H7 (cell line): ENCODE measurements at places on chromosomes 11 and 22. TPM values are rescaled to one million over a fixed set of nuclear protein-coding genes. Genes with fewer than 3 reads are reported as not detected.

Gene TESMIN
- total RNA-seq = 63.7 and 91.0 TPM in 2 replicates

Gene TSGA10IP
- 1.7 and 4.1 TPM in 2 replicates for total RNA-seq

Gene TEX12
- total RNA-seq = 0.21 TPM in 1 of 2 replicates, not detected in the other

Gene TSPAN18
- 25.7 and 27.7 TPM in 2 replicates for total RNA-seq

Gene DRICH1
- total RNA-seq = not detected in 2 replicates

Gene TRIM29
- 0.17 TPM in 1 of 2 replicates, not detected in the other for total RNA-seq

Gene KRTAP5-11
- total RNA-seq = 0.92 TPM in 1 of 2 replicates, not detected in the other

Gene OPCML
- 0.21 and 0.26 TPM in 2 replicates for total RNA-seq

Gene APOBEC3H
- 0.52 TPM in 1 of 2 replicates, not detected in the other for total RNA-seq

Gene SCN3B
- total RNA-seq = 0.14 and 0.18 TPM in 2 replicates

Gene NAALADL1
- 1.4 and 2.4 TPM in 2 replicates for total RNA-seq

Gene ISX
- total RNA-seq = not detected in 2 replicates

Gene NXPE4
- total RNA-seq = not detected in 2 replicates

Gene APOL5
- total RNA-seq = not detected in 2 replicates

Gene RAB38
- 17.0 and 20.4 TPM in 2 replicates for total RNA-seq

Gene RFPL1
- 0.42 TPM in 1 of 2 replicates, not detected in the other for total RNA-seq

Gene AASDHPPT
- total RNA-seq = 69.0 and 76.7 TPM in 2 replicates

Gene MIOX
- not detected in 2 replicates for total RNA-seq

Gene OR4C11
- not detected in 2 replicates for total RNA-seq

DNA sequence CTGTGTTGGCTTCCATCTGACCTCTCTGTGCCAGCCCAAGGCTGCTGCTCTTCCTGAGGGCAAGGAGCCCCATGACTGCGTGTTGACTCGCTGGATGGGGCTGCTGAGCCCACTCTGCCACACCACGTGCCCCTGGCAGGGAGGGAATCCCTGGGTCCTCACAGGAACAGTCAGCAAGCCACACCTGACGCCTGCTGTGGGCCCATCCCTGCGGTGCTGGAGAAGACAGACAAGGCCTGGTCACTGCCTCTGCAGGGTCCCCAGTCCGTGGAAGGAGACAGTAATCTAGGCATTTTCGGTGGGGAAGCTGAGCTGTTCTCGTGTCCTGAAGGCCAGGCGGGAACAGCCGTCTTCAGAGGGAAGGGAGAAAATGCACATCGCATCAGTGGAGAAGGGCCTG, 10.6 kb upstream of the PPP6R3 start:
- no peak for DNase-seq

GRCh38 chr22:19523240-19524169, 705 bp downstream of the CLDN5 start:
- DNase-seq = peak; percentile 89

GRCh38 chr22:24060375-24060788, 49.3 kb downstream of the CABIN1 start:
- no peak for DNase-seq

DNA sequence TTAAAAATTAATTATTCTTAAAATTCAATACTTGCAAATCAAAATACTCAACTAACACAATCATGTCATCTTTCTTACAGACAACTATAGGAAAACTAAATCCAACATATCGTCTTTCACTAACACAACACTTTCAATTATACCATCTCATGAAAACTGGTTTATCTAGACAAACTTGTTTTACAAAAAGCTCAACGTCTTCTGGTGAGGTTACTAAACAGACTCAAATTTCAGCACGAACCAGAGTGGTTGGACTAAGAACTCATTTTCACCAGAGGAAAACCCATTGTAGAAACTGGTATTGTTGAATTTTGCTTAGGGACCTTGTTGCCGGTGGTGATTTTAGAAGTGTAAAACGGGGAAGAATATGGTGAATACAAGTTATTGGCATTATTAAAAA, 52.2 kb downstream of the NUP98 start:
- DNase-seq = no peak

DNA sequence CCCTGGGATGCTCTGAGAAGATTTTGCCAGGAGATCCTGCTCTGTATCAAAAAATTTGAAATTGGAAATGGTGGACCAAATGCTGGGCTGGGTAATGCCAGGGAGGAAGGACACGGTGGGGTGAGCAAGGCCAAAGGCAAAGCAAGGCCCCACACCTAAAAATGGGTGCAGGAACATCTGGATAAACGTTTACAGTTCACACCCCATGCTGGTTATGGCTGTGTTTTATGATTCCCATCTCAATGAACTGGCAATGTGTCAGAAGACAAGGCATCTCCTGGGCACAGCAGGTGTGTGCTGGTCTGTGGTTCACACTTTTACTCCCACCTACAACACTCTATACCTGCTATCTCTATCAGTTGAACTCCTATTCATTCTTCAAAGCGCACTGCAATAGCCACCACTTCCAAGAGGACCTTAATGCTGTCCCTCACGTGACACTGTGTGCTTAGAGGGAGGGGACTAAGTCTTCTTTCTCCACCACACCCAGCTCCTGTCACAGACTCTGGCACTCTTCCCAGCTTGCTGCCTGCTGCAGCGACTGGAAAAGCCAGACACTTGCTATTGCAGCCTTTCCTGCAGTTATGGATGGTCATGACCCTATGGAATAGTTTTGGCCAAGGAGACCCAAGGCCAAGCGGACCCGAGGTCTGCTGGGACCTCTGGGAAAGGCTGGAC, 277.5 kb downstream of the CTTN start:
- no peak for DNase-seq

GRCh38 chr11:65793144-65793581, 6.3 kb downstream of the OVOL1 start:
- peak; percentile 70 for DNase-seq

DNA sequence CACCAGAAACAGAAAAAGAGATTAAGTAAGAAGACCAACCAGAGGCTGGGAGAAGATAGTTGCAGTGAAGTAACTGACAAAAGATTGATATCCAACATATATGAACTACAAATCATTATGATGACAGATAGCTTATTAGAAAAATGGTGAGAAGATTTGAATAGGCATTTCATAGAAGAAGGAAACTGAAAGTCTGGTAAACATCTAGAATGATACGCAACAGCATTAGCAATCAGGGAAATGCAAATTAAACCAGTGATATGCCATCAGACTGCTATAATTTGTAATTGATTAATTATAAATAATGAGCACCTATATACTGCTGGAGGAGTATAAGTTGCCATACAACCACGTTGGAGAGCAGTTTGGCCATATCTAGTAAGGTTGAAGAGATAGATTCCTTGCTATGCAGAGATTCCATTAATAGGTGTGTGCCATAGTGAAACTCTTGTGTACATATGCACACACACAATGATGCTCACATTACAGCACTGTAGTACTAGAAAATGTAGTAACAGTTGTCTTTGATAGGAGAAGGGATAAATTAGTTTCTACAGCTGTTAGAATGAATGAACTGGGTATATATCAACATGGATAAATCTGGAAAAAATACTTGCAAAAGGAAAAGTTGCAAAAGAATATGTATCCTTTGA, 20.5 kb downstream of the RNF169 start:
- DNase-seq = no peak

GRCh38 chr11:37973941-37974340, 1375.9 kb upstream of the RAG2 start:
- DNase-seq = no peak

- DNase-seq = no peak
Observed at GRCh38 chr22:44187652-44188230, 7.0 kb downstream of the PARVG start.

DNA sequence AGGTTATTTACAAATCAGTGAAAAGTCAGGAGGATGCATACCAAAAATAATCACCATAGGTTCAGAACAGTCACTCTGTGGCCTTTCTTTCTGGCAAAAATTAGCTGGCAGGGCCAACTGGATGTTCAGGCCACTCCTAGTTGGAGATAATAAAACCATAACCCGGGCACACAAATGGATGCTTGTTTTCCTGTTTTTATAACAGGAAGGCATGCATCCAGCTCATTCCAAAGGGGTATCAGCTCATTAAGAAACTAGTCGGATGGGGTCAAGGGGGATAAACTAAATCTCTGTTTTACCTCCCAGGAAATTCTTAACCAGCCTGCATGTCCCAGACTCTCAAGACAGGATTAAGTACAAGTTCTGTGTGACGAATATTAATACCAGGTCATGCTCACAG, 81.0 kb downstream of the FBXO7 start:
- DNase-seq = no peak

GRCh38 chr11:12167061-12168000, 56.9 kb downstream of the MICAL2 start:
- no peak for DNase-seq

GRCh38 chr11:121793291-121793690, 322.7 kb downstream of the BLID start:
- no peak for DNase-seq

GRCh38 chr11:26851696-26852095, 129.8 kb upstream of the SLC5A12 start:
- DNase-seq = no peak

DNA sequence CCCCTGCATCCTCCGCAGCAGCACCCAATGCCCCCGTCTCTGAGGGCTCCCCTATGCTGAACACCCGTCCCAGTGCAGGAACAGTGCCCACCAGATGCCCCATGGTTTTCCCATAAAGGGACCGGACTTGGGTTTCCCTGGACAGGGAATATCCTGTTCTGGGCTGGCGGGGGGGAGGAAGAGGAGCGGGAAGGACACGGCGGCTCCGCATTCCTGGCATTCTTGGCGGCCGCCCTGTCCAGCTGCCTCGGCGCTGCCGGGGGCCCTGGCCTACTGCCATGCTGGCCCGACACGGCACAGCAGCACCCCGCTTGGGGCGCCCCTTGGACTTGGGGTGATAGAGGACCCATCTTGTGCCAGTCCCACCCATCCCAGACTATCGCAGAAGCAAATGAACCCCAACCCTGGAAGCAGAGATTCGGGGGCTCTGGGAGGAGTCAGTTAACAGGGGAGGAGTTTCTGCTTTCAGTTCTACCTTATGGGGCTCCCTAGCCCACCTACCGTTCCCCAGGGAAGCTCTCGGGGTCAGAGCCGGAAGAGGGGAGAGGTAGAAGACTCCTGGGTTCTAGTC, 23.7 kb upstream of the CBX7 start:
- peak; percentile 89 for DNase-seq

DNA sequence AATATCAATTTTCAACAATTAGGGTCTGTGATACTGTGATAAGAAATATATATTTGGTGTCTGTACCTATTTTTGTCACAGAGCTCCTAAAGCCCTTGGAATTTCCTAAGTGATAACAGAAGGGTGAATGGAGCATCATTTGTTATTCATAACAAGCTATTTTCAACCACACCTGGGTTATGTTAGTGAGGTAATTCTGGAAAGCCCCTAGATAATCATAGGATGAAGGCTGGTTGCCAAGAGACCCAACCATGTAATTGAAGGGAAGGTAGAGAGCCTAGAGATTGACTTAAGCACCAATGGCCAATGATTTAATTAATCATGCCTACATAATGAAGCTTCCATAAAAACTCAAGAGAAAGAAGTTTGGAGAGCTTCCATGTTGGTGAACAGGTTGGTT, 109.4 kb downstream of the KIF18A start:
- DNase-seq = no peak

- no peak for DNase-seq
Observed at GRCh38 chr11:107203656-107204055, 185.4 kb upstream of the GUCY1A2 start.

- peak; percentile 48 for DNase-seq
Observed at GRCh38 chr11:71146846-71147245, 105.5 kb downstream of the SHANK2 start.

DNA sequence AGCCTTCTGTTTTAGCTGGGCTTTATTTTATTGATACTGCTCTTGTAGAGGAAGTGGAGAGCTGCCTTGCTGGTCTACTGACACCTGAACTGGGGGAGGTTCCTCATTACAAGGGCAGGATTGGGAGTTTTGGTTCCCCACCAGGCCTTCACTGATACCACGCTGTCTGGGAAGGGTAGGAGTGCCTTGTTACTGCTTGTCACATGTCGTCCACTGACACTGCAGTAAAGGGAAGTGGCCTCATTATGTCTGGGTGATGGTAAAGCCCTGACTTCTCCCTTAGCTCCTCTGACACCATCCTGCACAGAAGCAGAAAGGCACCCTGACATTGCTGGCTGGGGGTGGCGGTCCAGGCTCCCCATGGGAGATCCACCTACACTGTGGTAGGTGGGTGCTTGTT, 38.7 kb upstream of the ELF5 start:
- no peak for DNase-seq

- DNase-seq = no peak
Observed at GRCh38 chr22:27685515-27685914, 116.0 kb downstream of the MN1 start.

GRCh38 chr11:65778431-65778900, 2.3 kb downstream of the AP5B1 start:
- no peak for DNase-seq

- no peak for DNase-seq
Observed at GRCh38 chr11:45224766-45225165, 61.4 kb downstream of the SYT13 start.

- DNase-seq = no peak
Observed at GRCh38 chr11:122746611-122747244, 91.2 kb downstream of the UBASH3B start.

GRCh38 chr11:125625225-125625629, 264 bp downstream of the CHEK1 start:
- DNase-seq = no peak

- peak; percentile 70 for DNase-seq
Observed at GRCh38 chr11:1353383-1354124, 36.2 kb upstream of the BRSK2 start.

DNA sequence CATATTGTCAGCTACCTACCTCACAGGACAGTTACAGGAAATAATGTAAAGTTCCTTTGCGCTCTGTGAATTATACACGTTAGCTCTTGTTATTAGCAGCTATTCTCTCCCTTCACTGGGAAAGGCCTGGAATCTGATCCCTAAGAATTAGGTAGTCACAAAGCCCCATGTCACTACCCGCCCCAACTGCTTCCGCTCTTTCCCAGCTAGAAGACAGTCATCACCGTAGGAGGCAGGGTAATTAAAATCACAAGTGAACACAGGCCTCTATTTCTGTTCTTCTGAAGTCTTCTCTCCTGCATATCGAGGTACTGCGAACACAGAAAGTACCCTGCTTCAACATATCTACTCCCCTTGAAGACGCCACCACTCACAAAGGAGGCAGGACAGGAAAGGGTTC, 12.6 kb upstream of the AHNAK start:
- DNase-seq = no peak

GRCh38 chr11:34215806-34216453, 110.5 kb downstream of the NAT10 start:
- DNase-seq = no peak

- DNase-seq = no peak
Observed at GRCh38 chr11:121606354-121606753, 153.6 kb upstream of the SORL1-AS1 start.

DNA sequence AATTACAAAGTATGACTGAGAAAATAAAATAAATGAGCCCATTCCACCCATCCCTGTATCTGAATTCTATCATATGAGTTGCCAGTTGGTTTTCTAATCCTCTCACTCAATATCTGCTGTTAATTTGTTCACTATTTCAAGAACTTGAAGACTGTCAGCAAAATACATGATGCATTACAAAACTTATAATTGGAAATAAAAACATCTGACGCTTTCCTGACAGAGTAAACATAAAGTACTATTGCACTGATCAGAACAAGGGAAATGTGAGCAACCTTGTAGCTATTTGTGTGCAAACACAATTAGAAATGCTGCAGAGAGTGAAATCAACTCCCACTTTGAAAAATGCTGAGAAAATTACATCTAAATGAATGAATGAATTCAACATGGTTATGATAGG, 97.1 kb downstream of the MPPED2 start:
- no peak for DNase-seq

- no peak for DNase-seq
Observed at GRCh38 chr11:76335842-76336241, 45.1 kb downstream of the THAP12 start.
